ENCODE measurements at places on chromosomes 1 and 21. TPM values are rescaled to one million over a fixed set of nuclear protein-coding genes. Genes with fewer than 3 reads are reported as not detected.

DNA sequence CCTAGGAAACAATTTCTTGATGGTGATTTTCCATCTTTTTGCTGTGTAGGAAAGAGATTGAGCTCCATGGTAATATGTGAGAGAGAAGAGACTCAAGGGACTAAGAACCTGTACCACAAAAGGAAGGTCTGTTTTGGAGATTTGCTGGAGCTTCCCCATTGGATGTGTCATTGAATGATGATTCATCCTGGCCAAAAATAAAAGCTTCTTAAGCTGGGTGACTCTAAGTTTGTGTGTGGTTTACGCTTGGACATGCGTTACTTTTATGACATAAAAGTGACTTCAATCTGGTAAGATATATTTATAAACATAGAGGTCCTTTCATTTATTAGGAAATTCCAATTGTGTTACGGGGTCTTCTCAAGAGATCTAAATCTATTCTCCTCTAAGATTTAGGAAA, 17.4 kb upstream of the IL19 start:
- DNase-seq = no peak
- no peak overlapping the region for H3K27ac ChIP-seq
- H3K36me3 ChIP-seq = peaks cover 16% of the 10 kb centered on the region
- H3K4me3 ChIP-seq = no peak overlapping the region

DNA sequence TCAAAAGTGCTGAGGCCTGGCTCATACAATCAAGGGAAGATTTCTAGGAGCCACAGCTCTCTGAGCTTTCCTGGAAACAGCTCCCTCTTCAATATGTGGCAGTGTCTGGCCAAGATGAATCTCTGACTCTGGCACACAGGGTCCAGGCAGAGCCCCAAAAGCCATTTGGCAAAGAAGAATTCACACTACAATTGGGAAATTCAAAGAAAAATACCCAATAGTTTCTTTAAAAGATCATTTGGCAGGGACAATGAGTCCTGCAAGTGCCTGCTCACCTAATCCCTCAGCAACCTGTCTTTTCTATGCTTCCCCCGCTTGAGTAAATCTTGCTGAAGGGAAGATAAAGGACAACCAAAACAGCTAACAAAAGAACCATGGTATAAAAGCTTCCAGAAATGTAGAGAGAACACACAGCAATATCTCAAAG, 124.6 kb downstream of the TGFBR3 start:
- no peak overlapping the region for H3K4me3 ChIP-seq
- peaks cover 4% of the 10 kb centered on the region for H3K36me3 ChIP-seq
- H3K4me1 ChIP-seq = no peaks in the 10 kb centered on the region
- no peak for DNase-seq

- H3K4me1 ChIP-seq = no peaks in the 10 kb centered on the region
- no peak overlapping the region for H3K4me3 ChIP-seq
- no peak for DNase-seq
- H3K27ac ChIP-seq = no peak overlapping the region
- no peaks in the 10 kb centered on the region for H3K36me3 ChIP-seq
These were observed 150.0 kb downstream of the TPR start for GRCh38 chr1:186225096-186225495.

DNA sequence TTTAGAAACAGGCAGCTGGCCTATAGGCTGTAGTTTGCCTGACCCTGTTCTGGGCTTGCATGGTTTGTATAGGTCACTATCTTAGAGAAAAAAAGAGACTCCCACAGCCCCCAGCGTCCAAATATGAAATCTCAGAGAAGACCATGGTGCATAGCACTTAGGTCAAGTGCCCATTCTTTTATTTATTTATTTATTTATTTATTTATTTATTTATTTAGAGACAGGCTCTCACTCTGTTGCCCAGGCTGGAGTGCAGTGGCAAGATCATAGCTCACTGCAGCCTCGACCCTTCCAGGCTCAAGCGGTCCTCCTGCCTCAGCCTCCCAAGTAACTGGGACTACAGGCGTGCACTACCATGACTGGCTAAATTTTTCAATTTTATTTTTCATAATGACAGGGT, 50.8 kb upstream of the ARTN start:
- no peak for DNase-seq
- no peaks in the 10 kb centered on the region for H3K4me1 ChIP-seq
- no peak overlapping the region for H3K4me3 ChIP-seq

- no peak for DNase-seq
- no peak overlapping the region for H3K27ac ChIP-seq
- H3K36me3 ChIP-seq = no peaks in the 10 kb centered on the region
- no peak overlapping the region for H3K4me3 ChIP-seq
These were observed 244.1 kb upstream of the MAP1LC3C start for GRCh38 chr1:242242983-242243382.

GRCh38 chr1:220213382-220213983, 58.8 kb downstream of the RAB3GAP2 start:
- H3K27ac ChIP-seq = no peak overlapping the region
- peaks cover 3% of the 10 kb centered on the region for H3K4me1 ChIP-seq
- H3K4me3 ChIP-seq = no peak overlapping the region
- H3K27me3 ChIP-seq = no peaks in the 10 kb centered on the region
- no peak for DNase-seq
- peaks cover 22% of the 10 kb centered on the region for H3K36me3 ChIP-seq

GRCh38 chr1:159942632-159943277, 2.7 kb downstream of the IGSF9 start:
- H3K4me1 ChIP-seq = peaks cover 11% of the 10 kb centered on the region
- no peak overlapping the region for H3K27ac ChIP-seq

GRCh38 chr1:232016616-232017015, 390.0 kb downstream of the DISC1 start:
- H3K27ac ChIP-seq = no peak overlapping the region
- no peak for DNase-seq
- H3K27me3 ChIP-seq = no peaks in the 10 kb centered on the region

GRCh38 chr1:167438171-167439138, 79.9 kb downstream of the CD247 start:
- H3K27me3 ChIP-seq = no peaks in the 10 kb centered on the region
- H3K4me3 ChIP-seq = peak overlapping the region; percentile 72
- H3K36me3 ChIP-seq = peaks cover 53% of the 10 kb centered on the region

DNA sequence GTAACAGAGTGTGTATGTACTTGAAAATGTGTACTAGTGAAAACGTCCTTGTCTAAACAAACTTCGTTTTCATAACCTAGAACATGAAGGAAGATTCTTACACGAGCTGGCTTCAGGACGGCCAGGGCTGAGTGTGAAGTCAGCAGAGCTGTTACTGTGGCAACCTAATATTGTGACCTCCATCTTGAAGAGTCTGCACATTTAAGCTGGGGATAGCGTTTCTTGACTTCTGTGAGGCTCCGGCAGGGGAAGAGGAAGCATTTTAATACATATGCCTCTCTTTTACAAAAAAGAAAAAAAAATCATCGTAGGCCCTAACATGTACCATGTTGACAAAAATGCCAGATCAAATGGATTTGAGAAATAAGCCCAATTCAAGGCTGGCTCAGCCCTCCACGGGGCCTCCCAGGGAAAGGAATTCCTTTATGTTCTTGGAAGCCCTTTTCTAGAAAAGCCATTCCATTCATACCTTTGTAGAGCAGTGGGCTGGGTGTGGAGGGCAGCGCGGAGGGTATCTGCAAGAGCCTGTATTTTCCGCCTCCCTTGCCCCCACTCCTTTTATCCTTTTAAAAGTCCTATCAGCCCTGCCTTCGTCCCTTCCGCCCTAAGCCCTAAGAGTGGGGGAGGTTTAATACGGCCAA, 51.1 kb downstream of the SIM2 start:
- H3K36me3 ChIP-seq = no peaks in the 10 kb centered on the region
- no peak overlapping the region for H3K27ac ChIP-seq
- no peak overlapping the region for H3K4me3 ChIP-seq
- H3K27me3 ChIP-seq = peaks cover 35% of the 10 kb centered on the region
- DNase-seq = no peak

DNA sequence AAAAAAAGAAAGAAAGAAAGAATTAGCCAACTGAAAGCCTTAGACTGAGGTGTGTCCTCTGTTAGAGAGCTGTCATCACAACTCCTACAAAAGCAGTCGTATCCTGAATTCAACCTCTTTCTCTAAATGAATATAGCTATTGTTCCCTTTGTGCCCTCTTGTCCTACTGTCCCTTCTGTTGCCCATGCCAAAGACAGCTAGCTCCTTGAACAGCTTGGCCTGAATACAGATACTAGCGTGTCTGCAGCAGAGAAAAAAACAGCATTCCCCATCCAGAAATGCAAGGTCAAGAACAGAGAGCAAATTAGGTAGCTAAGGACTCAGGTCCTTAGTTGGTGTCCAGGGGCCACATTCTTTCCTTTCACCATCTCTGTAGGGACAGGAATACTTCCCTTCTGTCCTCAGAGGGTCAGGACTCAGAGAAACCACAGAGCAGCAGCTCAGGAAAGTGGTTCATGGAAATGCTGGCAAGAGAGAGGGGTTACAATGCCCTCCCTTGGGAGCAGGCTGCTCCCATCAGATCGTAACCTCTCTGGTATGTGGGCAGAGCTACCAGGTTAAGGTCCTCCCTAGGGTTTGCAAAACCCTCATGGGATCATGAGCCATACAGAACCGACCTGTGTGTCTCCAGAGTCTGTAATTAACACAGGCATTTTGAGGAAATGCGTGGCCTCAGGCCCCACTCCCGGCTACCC, 1.8 kb upstream of the ZBTB48 start:
- DNase-seq = no peak
- peaks cover 1% of the 10 kb centered on the region for H3K36me3 ChIP-seq
- peaks cover 2% of the 10 kb centered on the region for H3K27me3 ChIP-seq
- H3K4me3 ChIP-seq = no peak overlapping the region
- no peak overlapping the region for H3K27ac ChIP-seq

DNA sequence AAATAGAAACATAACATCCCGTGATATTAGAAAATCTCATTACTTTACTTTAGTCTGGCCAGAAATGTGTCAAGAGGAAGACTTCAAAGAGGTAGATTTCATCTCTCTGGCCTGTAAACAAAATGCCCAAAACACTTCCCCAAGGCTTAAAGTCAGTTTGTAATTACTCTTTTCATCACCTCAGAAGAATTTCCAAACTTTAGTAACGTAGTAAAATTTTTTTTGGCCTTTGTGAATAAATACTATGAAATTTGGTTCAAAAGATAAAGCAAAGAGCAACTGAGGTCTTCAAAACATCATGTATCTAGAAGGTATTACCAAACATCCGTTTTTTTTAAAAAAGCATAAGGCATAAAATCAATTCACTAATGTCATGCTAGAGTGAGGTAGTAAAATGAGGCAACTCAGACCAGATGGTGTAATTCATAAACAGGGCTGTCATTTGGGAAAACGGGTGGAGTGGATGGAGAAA, 51.4 kb downstream of the LEPR start:
- no peak overlapping the region for H3K27ac ChIP-seq
- H3K27me3 ChIP-seq = no peaks in the 10 kb centered on the region
- no peak overlapping the region for H3K4me3 ChIP-seq
- no peaks in the 10 kb centered on the region for H3K4me1 ChIP-seq

- no peaks in the 10 kb centered on the region for H3K27me3 ChIP-seq
- no peak overlapping the region for H3K27ac ChIP-seq
- no peak overlapping the region for H3K4me3 ChIP-seq
- peak; percentile 19 for DNase-seq
- H3K36me3 ChIP-seq = peaks cover 6% of the 10 kb centered on the region
These were observed 52.9 kb downstream of the KCNAB2 start for GRCh38 chr1:6098303-6099215.

- H3K36me3 ChIP-seq = no peaks in the 10 kb centered on the region
- H3K4me1 ChIP-seq = peaks cover 25% of the 10 kb centered on the region
- no peak for DNase-seq
- H3K27ac ChIP-seq = peak overlapping the region; percentile 84
These were observed 48.7 kb downstream of the ELAPOR1 start for GRCh38 chr1:109162626-109163025.

- H3K4me3 ChIP-seq = no peak overlapping the region
- no peaks in the 10 kb centered on the region for H3K36me3 ChIP-seq
- no peaks in the 10 kb centered on the region for H3K27me3 ChIP-seq
- H3K27ac ChIP-seq = no peak overlapping the region
- H3K4me1 ChIP-seq = no peaks in the 10 kb centered on the region
These were observed 49.5 kb downstream of the ATP6V1G3 start for GRCh38 chr1:198491028-198491427.

DNA sequence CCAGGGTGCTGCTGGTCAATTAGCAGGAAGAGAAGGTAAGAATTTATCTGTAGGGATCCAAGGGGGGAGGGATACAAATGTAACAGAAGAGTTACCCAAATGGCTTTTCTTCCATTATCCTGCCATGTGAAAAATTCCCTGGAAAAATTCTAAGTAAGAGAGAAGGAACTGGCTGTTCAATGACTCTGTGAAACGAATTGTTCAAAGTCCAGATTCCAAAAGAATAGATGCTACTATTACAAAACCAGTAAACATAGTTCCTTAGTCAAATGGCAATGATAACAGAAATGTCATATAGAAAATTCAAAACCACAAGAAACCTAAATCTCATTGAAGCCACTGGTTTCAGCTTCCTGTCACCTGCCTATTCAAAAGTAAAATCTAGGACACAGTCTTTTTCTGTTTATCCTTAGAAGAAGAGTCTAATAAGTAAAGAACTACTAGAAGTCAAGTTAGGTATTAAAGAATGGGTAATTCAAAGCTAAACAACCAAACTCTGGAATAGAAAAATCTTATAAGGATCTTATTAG, 102.6 kb downstream of the ZNF644 start:
- no peaks in the 10 kb centered on the region for H3K27me3 ChIP-seq
- H3K4me3 ChIP-seq = no peak overlapping the region
- H3K27ac ChIP-seq = no peak overlapping the region
- H3K4me1 ChIP-seq = peaks cover 29% of the 10 kb centered on the region
- no peak for DNase-seq

GRCh38 chr1:32780628-32781234, 36.4 kb downstream of the YARS1 start:
- H3K27me3 ChIP-seq = no peaks in the 10 kb centered on the region
- peak overlapping the region; percentile 48 for H3K27ac ChIP-seq
- no peak overlapping the region for H3K4me3 ChIP-seq
- DNase-seq = no peak

- H3K4me1 ChIP-seq = peaks cover 7% of the 10 kb centered on the region
- peaks cover 2% of the 10 kb centered on the region for H3K27me3 ChIP-seq
- no peak overlapping the region for H3K4me3 ChIP-seq
These were observed 532.2 kb downstream of the MATN1 start for GRCh38 chr1:30191154-30191702.

- no peak overlapping the region for H3K4me3 ChIP-seq
- no peaks in the 10 kb centered on the region for H3K27me3 ChIP-seq
- H3K27ac ChIP-seq = no peak overlapping the region
- no peak for DNase-seq
- H3K4me1 ChIP-seq = no peaks in the 10 kb centered on the region
These were observed 122.4 kb upstream of the UBE2U start for GRCh38 chr1:64080941-64081562.

DNA sequence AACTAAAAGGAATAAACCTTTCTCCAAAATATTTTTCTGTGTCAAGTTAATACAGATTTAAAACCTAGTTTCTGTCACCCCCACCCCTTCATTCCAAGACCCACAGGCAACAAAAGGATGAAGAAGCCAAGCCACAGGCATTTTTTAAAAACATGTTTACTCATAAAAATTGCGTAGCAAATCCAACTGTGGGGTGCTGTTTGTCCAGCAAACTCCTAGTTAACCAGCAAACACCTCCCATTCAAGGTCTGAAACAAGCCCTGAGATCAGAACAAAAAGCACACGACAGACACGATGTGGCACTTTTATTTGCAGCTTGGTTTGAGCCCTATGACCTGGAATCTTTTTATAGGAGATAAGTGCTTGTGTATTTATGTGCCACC, 149.9 kb upstream of the CAMK1G start:
- H3K4me3 ChIP-seq = no peak overlapping the region
- H3K27me3 ChIP-seq = peaks cover 23% of the 10 kb centered on the region

GRCh38 chr1:162916821-162917613, 56.0 kb upstream of the CCDC190 start:
- no peaks in the 10 kb centered on the region for H3K36me3 ChIP-seq
- no peak overlapping the region for H3K4me3 ChIP-seq
- no peak for DNase-seq
- peaks cover 2% of the 10 kb centered on the region for H3K27me3 ChIP-seq
- no peak overlapping the region for H3K27ac ChIP-seq

BATF3 gene
- 9.8 TPM for total RNA-seq

DISP3 gene
- total RNA-seq = 0.44 TPM

TP73 gene
- total RNA-seq = 0.62 TPM

TMOD4 gene
- total RNA-seq = 4.1 TPM

EPHA8 gene
- not detected for total RNA-seq

All from activated naive CD8-positive, alpha-beta T cell treated with anti-CD3 and anti-CD28 coated beads, Interleukin-2, amount 10 ng/mL, durations not matched to agents 7 days and 5 days (primary cell).